T-helper 17 cell (primary cell): ENCODE measurements at places on chromosomes 5 and 9. TPM values are rescaled to one million over a fixed set of nuclear protein-coding genes. Genes with fewer than 3 reads are reported as not detected.

DNA sequence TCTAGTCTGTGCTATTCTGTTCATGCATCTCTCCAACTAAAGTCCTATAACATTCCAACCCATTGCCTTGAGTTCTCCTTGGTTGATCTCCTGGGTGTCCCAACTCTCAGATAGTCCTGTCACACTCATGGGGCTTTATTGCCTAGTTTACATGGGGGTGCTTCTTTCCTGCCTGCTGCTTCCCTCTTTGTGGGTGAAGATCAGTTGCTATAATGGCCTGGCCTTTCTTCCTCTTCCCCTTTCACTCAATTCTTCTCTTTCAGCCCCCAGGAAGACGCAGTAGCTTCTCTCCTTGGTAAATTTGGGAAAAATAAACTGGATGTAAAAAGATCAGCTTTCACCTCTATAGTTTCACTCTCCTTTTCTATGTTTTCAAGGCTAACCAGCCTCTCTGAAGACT, 66.5 kb downstream of the PTCD2 start:
- no peak for DNase-seq

DNA sequence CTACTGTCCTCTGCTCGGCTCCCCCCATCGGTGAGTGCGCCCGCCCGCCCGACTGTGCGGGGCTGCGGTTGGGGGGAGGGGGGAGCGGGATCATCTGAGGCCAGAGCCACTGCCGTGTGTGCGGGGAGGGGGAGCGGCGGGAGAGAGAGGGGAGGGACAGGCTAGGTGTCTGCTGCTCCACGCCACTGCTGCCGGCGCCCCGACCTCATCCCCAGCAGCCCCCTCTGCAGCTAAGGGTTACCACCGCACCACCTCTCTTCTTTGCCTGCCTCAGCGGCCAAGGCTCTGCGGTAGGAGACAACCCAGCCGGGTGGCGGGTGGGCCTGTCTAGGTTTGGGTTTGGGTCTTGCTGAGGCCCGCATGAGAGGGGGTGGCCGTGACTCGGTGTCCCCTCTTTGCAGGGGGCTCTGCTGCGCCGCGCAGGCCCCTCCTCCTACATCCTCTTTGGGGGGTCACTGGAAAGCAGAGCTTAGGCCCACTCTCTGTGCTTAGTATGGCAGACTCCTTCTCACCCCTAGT, 670 bp upstream of the PURA start:
- DNase-seq, result peak; percentile 13

DNA sequence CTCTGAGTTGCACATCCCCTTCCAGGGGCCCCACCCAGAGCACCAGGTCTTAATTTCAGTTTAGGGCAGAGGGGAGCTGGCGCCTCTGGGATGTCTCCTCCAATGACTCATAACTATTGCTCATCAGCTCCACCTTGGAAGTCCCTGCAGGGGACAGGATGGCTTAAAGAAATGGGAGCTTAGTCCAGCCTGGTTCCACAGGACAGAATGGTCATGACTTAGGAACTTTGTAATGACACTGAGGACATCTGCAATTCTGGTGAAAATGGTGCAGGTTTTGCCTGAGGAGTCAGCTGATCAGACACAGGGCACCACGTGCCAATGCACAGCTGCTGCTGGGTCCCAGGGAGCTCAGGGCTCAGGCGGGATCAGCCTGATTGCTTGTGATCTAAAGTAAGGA, 16.4 kb upstream of the PPP1R26 start:
- DNase-seq, result no peak

GRCh38 chr5:176866707-176867310, 32.3 kb downstream of the HK3 start:
- DNase-seq, result no peak

- peak; percentile 45 for DNase-seq
Measured at GRCh38 chr5:133467335-133467779, 145.0 kb downstream of the FSTL4 start.

PCDHGA2 gene
- not detected for total RNA-seq

TXNDC8 gene
- not detected for total RNA-seq

DNA sequence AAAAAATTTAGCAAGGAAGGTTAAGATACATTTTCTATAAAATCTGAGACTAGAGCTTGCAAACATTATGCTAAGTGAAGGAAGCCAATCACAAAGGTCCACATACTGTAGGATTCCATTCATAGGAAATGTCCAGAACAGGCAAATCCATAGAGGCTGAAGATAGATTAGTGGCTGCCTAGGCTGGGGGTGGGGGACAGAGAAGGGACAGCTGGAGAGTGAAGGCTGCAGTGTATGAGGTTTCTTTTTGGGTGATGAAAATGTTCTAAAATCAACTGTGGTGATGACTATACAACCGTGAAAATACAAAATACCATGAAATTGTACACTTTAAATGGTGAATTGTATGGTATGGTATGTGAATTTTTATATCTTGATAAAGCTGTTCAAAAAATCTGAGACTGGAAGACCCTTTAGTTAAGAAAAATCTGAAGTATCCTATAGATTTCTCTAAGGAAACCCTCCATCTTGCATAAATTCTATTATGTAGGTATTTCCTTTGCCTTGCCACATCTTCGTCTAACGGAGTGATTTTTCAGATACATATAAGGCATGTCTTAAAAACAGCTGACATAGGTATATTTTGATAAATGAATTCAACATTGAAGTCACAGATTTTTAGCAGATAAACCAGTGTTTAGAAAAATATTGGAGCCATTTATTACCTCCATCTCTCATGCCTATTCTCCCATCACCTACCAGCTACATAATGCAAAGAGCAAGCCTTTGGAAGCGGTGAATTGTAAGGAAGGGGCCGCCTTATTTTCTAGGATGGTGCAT, 121.1 kb downstream of the LMNB1 start:
- no peak for DNase-seq

- no peak for DNase-seq
Measured at GRCh38 chr5:18720002-18720401, 1085.7 kb downstream of the TAF11L14 start.

DNA sequence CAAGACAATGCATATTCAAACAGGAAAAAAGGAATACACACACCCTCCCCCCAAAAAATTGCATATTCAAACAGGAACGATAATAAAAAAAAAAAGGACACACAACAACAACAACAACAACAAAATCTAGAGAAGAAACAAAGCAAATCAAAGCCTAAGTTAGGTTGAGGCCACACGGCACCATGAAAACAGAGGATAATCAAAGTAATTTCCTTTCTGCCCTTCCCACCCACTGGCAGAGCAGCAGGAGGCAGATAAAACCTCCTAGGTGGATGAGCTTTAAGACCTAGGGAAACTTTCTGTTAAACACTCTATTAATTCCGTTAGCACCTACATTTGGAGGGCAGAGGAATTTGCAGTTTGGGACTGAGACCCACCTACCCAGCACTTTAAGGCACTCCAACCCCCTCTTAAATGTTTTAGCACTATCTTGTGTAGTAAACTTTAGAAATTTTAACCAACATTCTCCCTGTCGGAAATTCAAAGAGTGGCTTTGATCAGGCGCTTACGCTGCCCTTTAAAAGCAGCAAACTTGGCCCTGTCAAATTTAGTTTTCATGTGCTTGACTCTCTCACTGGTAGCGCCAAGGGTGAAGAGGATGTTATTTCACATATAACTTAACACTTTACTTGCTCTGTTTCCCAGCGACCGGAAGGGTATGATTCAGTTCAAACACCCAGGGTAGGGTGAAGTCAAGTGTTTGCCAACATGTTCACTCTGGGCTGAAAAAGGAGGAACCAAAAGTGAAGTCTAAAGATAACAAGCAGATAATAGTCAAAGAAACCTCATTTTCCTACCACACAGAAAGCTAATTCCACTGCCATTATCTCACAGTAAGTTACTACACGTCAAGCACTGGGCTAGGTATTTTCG, 9.2 kb downstream of the ENC1 start:
- DNase-seq, result no peak

SLCO4C1 gene
- total RNA-seq, result 0.13 TPM

- no peak for DNase-seq
Measured at GRCh38 chr5:170393235-170393634, 4.1 kb upstream of the KCNMB1 start.

HSPA5 gene
- 224 TPM for total RNA-seq

DNA sequence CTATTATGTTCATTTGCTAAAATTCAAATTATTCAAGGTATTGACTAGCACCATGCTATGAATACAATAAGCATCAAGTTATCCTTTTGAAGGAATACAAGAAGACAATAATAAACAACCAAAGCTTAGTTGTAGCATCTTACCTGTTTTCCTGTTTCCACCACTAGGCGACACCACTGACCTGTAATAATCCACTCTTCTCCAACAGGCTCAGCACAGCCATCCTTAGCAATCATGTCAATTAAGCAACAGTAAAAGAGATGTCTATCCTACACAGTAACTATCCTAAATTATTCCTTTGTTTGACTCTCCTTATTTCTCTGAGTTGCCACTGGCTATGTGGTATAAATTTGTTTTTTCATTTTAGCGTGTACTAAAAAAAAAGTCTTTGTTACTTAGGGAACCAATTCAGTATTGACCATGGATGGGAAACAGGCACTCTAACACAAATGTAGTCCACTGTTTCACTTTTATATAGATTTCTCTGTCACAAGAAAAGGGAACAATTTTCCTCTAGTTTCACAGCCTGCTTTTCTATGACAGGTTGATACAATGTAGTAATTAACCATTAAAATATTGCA, 46.2 kb downstream of the PCA3 start:
- DNase-seq, result no peak

- no peak for DNase-seq
Measured at GRCh38 chr5:82599692-82600091, 321.5 kb upstream of the RPS23 start.

DNA sequence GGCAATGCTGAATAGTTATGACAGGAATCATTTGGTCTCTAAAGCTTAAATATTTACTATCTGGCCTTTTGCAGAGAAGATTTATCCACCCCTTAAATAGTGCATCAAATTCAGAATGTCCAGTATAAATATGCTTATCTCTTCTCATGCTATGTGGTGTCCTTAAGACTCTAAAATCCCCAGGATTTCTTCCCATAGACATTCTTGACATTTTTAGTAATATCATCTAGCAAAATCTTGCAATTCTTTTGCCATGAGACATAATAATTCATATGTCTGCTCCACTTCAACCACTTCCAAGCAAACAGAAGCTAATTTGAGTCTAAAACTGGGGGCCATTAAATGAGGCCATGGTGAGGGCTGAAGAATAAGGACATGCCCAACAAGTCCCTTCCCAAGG, 1923.4 kb upstream of the CDH9 start:
- DNase-seq, result no peak

DNA sequence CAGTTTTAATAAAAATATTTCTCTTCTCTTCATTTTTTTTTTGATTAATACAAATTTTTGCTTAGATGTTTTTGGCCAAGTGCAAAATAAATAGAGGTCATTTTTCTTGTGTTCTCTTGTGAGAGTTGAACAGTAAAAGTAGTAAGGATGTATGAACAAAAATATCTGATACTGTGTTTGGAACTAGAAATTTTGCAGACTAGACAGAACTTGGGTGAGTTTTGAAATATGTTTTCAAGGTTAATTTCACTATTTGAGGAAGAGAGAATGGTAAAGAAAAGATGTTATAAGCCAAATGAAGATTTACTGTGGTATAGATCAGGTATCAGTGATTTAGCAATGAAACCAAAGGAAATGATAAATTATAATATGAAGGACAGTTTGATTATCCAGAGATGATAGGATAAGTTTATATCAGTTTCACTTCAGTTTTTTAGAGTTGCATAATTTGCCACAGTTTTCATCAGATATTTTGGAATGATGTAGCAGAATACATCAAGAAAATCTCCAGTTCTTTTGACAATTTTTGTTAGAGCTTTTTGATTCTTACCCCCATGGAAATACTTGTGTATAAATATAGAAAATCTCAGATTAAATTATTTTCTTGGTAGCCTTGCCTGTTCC, 147.9 kb upstream of the VCAN start:
- DNase-seq, result no peak

- DNase-seq, result no peak
Measured at GRCh38 chr9:9108641-9109040, 1309.1 kb upstream of the DMAC1 start.

- DNase-seq, result no peak
Measured at GRCh38 chr9:114694719-114695269, 12.8 kb upstream of the TEX48 start.

DNA sequence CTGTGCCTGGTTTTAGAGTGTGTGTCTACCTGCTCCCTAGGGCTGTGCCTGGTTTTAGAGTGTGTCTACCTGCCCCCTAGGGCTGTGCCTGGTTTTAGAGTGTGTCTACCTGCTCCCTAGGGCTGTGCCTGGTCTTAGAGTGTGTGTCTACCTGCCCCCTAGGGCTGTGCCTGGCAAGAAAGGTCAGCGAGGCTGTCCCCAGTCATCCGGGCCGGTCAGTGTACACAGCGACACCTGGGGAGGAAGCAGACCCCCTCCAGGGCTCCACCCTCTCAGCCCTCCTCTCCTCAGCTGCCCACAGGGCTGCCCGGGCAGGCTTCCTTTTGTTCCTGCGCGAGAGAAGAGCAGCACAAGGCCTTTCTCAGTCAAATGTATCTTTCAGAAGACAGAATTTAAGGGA, 4.1 kb downstream of the NRARP start:
- no peak for DNase-seq

DNA sequence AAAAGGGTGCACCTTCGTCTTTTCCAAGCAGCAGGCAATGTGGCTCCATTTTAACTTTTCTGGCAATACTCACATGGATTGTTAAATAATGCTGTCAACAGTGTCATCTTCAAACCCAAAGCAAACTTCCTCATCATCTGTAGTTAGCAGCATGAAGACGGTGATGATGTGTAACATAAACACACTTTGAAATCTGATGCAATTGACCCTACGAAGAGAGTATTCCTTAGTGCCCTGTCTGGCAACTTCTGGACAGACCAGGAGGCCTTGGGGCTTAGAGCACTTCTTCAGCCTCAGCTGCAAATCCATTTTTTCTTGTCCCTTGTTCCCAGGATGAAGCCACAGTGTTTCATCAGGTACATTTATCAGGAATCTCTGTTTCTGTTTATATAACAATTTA, 149.1 kb downstream of the GHR start:
- no peak for DNase-seq
